ENCODE measurements at places on chromosomes 5 and 9.

- no peak for DNase-seq
Observed at GRCh38 chr5:147611483-147611882, 101.6 kb upstream of the DPYSL3 start.

GRCh38 chr9:129489838-129490582 is 130.9 kb downstream of the C9orf50 start:
- DNase-seq: no peak

DNA sequence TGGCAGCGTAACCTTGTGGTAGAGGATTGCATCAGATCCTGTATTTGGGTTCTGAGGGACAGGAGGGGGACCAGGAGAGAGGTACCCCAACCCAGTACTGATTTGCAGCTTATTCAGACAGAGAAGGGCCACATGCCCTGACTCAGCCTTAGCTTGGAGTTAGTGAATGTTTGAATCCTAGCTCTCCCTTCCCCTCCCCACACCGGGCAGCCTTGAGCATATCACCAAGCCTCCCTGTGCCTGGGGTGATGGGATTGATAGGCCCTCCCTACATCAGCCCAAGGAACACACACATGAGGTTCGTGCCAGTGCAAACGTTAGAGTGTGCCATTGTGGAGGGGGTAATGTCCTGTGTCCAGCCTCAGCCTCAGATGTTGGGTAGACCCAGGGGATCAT is 71.9 kb downstream of the AMBP start:
- no peak for DNase-seq

DNA sequence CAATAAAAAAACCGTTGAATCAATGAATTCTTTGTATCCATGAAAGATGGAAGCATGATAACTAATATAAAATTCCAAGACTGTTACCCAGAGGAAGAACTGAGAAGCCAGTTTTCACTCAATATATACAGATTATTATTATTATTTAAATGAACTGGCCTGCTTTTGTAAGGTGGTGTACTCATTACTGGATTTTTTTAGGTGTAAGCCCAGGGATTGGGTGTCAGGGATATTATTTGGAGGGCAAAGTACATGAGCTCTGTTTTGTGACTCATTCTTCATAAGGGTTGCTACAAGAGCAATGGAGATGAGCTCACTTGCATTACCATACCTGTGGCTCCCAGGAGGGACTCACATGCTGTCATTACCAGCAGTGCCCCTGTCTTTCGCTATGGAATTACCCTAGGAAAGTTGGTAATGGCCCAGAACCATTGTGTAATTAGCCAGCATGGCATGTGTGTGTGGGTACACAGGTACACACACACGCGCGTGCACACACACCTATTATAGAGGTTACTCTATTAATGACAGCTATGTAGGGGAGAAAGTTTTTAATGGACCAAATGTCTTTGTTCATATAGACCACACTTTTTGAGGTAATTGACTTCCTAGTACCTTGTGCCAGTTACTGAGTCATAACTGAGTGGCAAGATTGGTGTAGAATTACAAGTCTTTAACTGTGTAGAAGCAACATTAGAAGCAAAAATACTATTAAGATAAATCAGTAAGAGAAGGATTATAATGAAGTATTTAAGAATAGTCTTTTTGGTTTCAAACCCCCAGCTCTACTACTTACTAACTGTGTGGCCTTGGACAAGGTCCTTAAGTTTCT is 143.4 kb downstream of the GDNF start:
- DNase-seq: no peak

- DNase-seq: no peak
Observed at GRCh38 chr9:91207729-91208418, 153.8 kb downstream of the AUH start.

DNA sequence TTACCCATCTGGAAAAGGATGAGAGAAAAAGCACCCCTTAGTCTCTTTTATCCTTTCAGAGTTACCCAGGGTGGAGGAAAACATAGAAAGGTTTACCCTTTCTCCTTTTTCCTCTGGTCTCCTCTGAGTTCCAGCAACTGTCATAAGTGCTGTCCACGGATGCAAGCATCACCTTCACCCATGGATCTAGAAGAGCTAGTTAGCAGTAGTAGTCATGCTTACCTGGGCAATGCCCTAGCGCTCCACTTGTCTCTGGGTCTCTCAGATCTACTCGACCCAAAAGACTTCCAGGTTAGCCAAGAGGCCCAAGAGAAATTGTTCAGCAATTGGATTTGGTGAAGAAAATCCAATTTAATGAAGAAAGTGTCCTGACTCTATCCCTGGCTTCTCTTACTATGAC is 656.2 kb upstream of the PTPRD start:
- no peak for DNase-seq

DNA sequence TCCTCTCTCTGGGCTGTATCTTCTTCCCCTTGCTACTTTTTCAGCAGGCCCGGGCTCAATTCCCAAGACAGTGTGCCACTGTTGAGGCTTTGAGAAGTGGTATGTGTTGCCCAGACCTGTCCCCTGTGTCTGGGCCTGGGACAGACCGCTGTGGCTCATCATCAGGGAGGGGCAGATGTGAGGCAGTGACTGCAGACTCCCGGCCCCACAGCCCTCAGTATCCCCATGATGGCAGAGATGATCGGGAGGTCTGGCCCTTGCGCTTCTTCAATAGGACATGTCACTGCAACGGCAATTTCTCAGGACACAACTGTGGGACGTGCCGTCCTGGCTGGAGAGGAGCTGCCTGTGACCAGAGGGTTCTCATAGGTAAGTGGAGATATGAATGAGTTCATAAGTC is 828 bp downstream of the TYRP1 start:
- no peak for DNase-seq

- DNase-seq: no peak
Observed at GRCh38 chr9:114953959-114954358, 23.6 kb upstream of the TNFSF8 start.

- DNase-seq: no peak
Observed at GRCh38 chr5:74952406-74952805, 86.2 kb upstream of the FAM169A start.

GRCh38 chr9:105932276-105932675 is 237.9 kb downstream of the TMEM38B start:
- no peak for DNase-seq

- DNase-seq: no peak
Observed at GRCh38 chr5:147504011-147504410, 5.9 kb downstream of the DPYSL3 start.

DNA sequence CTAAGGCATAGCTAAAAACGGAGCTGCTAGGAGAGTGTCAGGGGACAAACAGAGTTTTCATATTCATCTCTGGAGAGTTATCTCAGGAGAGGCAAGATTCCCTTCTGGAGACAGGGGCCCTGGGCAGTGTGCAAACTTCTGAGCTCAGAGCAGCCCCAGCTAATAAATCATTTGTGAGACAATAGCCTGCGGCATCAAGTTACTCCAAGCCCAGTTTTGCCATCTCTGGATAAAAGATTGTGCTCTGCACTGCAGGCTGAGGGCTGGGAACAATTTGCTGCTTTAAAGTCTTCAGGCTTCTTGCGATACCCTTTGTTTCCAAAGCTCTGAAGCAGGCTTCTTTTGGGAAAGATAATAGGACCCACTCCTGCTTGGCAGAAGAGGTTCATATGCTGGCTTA is 164.3 kb upstream of the BRINP1 start:
- no peak for DNase-seq

- DNase-seq: no peak
Observed at GRCh38 chr5:173237143-173237874, 2.3 kb upstream of the NKX2-5 start.

DNA sequence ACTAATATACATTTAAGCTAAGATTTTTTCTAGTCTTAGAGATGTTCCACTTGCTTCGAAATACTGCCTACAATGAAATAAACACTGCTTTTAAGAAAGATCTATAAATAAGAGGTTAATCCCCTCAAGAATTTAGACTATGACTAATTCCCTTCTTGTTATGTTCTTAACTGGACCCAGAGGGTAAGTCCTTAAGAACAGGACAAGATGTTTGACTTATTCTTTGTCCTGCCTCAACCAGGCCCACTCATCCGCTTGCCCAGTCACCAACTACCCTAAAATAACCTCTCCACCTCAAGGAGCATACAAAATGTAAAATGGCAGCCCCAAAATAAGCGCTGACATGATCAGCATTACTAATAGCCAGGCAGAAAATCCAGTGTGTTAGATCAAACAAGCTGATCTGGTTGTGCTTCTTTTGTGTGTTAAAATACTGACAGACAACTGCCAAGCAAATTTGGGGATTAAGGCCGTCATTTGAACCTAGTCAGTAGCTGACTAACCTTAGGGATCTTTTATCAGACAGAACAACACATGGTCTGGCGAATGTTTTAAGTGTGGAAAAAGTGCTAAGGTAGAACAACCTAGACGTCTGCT is 93.7 kb upstream of the SMC5 start:
- DNase-seq: no peak

Measured in stimulated activated CD8-positive, alpha-beta memory T cell treated with anti-CD3 and anti-CD28 coated beads, Interleukin-15, amount 100 ng/mL, for 24 hours (primary cell).